H7 (cell line): ENCODE measurements at places on chromosomes 13 and 19. TPM values are rescaled to one million over a fixed set of nuclear protein-coding genes. Genes with fewer than 3 reads are reported as not detected.

The ZNF665 gene
- total RNA-seq, result 3.9 and 4.0 TPM in 2 replicates

The LILRA1 gene
- total RNA-seq, result not detected in 2 replicates

The RGS9BP gene
- 0.33 and 0.35 TPM in 2 replicates for total RNA-seq

The PCSK4 gene
- total RNA-seq, result 5.5 and 9.6 TPM in 2 replicates

The NPAS1 gene
- 3.2 and 6.1 TPM in 2 replicates for total RNA-seq

The PRR36 gene
- 0.14 and 0.22 TPM in 2 replicates for total RNA-seq

The CD209 gene
- not detected in 2 replicates for total RNA-seq

The CD33 gene
- total RNA-seq, result 0.04 and 0.28 TPM in 2 replicates
